IMR-90 (cell line): ENCODE measurements at places on chromosomes 5 and 9. TPM values are rescaled to one million over a fixed set of nuclear protein-coding genes. Genes with fewer than 3 reads are reported as not detected.

SPATA31A3 gene
- total RNA-seq, result not detected in 2 replicates

ANKRD55 gene
- total RNA-seq, result 0.28 TPM in 1 of 2 replicates, not detected in the other

CYLC2 gene
- total RNA-seq, result not detected in 2 replicates

ABCA1 gene
- 43.6 and 52.2 TPM in 2 replicates for total RNA-seq

SPATA31D4 gene
- total RNA-seq, result not detected in 2 replicates

OR1J2 gene
- total RNA-seq, result not detected in 2 replicates

DIPK1B gene
- 3.1 and 3.4 TPM in 2 replicates for total RNA-seq

ECSCR gene
- 3.1 and 3.9 TPM in 2 replicates for total RNA-seq

ACTBL2 gene
- total RNA-seq, result 1.6 and 1.7 TPM in 2 replicates

PCDHA3 gene
- under 0.01 TPM in 2 replicates for total RNA-seq

PCDHGA11 gene
- total RNA-seq, result 5.4 and 5.8 TPM in 2 replicates

GOLPH3 gene
- 38.2 and 59.7 TPM in 2 replicates for total RNA-seq

MYORG gene
- 0.36 and 0.56 TPM in 2 replicates for total RNA-seq

PROB1 gene
- total RNA-seq, result under 0.01 TPM in 2 replicates

SLCO6A1 gene
- not detected in 2 replicates for total RNA-seq
